Panc1 (cell line): ENCODE measurements at places on chromosomes 11 and 22. TPM values are rescaled to one million over a fixed set of nuclear protein-coding genes. Genes with fewer than 3 reads are reported as not detected.

GRCh38 chr22:24134090-24134846 lies 47.0 kb upstream of the SUSD2 start:
- no peaks in the 10 kb centered on the region for H3K27me3 ChIP-seq
- DNase-seq, result no peak
- H3K4me1 ChIP-seq, result no peaks in the 10 kb centered on the region
- H3K27ac ChIP-seq, result no peak overlapping the region
- H3K36me3 ChIP-seq, result no peaks in the 10 kb centered on the region
- no peak overlapping the region for H3K4me3 ChIP-seq

DNA sequence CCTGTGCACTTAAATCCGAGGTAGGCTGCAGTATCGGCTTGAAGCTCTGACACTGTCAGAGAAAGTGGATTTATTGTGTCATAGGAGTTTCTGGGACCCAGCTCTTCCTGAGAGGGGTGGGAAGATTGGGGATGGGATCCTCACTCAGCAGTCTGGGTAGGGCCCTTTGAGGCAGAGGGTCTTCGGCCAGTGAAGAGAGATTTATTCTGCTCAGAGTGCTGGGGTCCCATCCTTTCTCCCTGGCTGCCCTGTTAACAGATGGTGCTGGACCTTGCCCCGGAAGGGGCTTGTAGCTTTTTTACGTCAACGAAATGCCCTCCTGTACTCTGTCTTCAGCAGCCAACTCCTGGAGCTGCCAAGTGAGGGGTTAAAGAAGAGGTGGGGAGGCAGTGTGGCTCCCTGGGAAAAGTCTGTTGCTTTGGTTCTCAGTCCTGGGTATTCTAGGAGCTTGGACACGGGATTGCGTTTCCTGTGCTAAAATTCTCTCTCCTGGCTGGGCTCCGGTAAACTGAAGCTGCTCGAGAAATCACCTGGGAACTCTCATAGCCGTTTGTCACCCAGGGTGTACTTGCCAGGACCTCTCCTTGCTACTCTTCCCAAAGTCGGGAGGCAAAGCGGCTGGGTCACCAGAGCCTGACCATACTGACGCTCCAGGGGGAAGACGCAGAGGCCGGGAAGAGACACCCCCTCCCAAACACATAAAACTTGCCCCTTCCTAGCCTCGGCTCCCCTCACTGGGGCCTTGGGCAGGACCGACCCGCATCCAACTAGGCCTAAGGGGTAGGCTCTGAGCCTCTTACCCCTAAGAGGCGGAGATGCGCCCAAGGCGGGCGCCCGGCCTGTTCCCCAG lies 806 bp upstream of the SMDT1 start:
- H3K4me3 ChIP-seq, result peak overlapping the region; percentile 62
- DNase-seq, result no peak
- no peaks in the 10 kb centered on the region for H3K27me3 ChIP-seq
- peaks cover 13% of the 10 kb centered on the region for H3K4me1 ChIP-seq
- H3K36me3 ChIP-seq, result no peaks in the 10 kb centered on the region; the same call in 1 of the 2 replicates
- H3K27ac ChIP-seq, result peak overlapping the region; percentile 91

GRCh38 chr11:22786475-22786874 lies 43.1 kb downstream of the SVIP start:
- H3K27me3 ChIP-seq, result no peaks in the 10 kb centered on the region; the same call in 1 of the 2 replicates
- H3K27ac ChIP-seq, result no peak overlapping the region
- H3K4me3 ChIP-seq, result no peak overlapping the region
- DNase-seq, result no peak
- H3K36me3 ChIP-seq, result no peaks in the 10 kb centered on the region

GRCh38 chr22:49087716-49088601 lies 739.7 kb downstream of the BRD1 start:
- H3K27me3 ChIP-seq, result no peaks in the 10 kb centered on the region; the same call in 1 of the 2 replicates
- no peak overlapping the region for H3K27ac ChIP-seq
- no peaks in the 10 kb centered on the region for H3K4me1 ChIP-seq
- no peak overlapping the region for H3K4me3 ChIP-seq

DNA sequence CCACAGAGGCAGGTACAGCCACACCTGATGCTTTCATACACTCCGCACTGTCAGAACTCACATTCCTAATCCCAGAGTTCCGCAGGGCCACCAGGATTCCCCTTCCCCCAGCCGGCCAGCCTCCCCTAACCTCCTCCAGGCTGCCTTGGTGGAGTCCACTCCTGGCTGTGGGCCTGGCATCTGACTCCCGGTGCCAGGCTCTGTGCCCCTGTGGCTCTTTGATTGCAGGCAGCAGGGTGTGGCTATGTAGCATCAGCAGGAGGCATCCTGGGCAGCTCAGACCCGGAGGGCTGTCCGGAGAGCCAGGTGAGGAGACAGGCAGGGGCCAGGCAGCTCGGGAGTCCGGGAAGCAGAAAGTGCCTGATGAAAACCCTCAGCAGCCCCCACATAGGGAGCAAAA lies 1432.9 kb downstream of the BRD1 start:
- no peak for DNase-seq
- no peaks in the 10 kb centered on the region for H3K4me1 ChIP-seq
- no peak overlapping the region for H3K27ac ChIP-seq
- H3K4me3 ChIP-seq, result no peak overlapping the region
- H3K36me3 ChIP-seq, result no peaks in the 10 kb centered on the region

- H3K27me3 ChIP-seq, result no peaks in the 10 kb centered on the region
- DNase-seq, result no peak
- no peaks in the 10 kb centered on the region for H3K4me1 ChIP-seq
- 0 out of 2 replicates have a peak overlapping the region, but pooled peaks have one; percentile 2 for H3K27ac ChIP-seq
These were observed 12.0 kb downstream of the MARK2 start for GRCh38 chr11:63850920-63851319.

DNA sequence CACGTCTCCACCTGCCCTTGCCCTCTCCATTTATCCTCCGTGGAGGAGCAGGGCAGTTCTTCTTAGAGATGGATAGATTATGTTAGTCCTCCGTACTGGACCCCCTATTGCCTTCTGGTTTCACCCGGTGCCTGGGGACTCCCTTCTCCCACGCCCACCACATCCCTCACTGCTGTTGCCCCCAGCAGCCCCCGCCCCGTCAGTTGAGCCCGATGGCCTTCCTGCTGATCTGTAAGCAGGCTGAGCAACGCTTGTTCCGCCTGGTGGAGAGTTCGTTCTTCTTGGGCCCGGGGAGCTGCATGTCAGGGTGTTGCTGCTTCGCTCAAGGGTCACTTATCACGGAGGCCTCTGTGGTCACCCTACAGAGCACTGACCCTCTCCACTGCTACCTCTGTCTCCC lies 34.2 kb downstream of the B3GAT1 start:
- H3K27ac ChIP-seq, result no peak overlapping the region
- no peaks in the 10 kb centered on the region for H3K4me1 ChIP-seq
- H3K27me3 ChIP-seq, result no peaks in the 10 kb centered on the region; the same call in 1 of the 2 replicates
- no peak overlapping the region for H3K4me3 ChIP-seq
- H3K36me3 ChIP-seq, result no peaks in the 10 kb centered on the region

- no peak overlapping the region for H3K4me3 ChIP-seq
- H3K4me1 ChIP-seq, result no peaks in the 10 kb centered on the region
- no peak overlapping the region for H3K27ac ChIP-seq
- 0 out of 2 replicates have a peak, but pooled peaks cover 3% of the 10 kb centered on the region for H3K27me3 ChIP-seq
- H3K36me3 ChIP-seq, result no peaks in the 10 kb centered on the region
These were observed 139.8 kb downstream of the TTC17 start for GRCh38 chr11:43498561-43498960.

The GGT1 gene
- 2.6 TPM for total RNA-seq

The MUC2 gene
- total RNA-seq, result 0.08 TPM

The ENTHD1 gene
- total RNA-seq, result not detected
